ENCODE measurements at places on chromosomes 11 and 22.

- DNase-seq, result no peak
These were observed 12.2 kb upstream of the TPP1 start for GRCh38 chr11:6631361-6631890.

GRCh38 chr11:30016588-30017363, at the start of gene KCNA4:
TSS of gene KCNA4 (minus strand) at chr11:30017030. CDS start at chr11:30012678, 4,352 bp downstream.
- no peak for DNase-seq

GRCh38 chr11:72741849-72742512, 10.2 kb downstream of the ARAP1 start:
- no peak for DNase-seq

DNA sequence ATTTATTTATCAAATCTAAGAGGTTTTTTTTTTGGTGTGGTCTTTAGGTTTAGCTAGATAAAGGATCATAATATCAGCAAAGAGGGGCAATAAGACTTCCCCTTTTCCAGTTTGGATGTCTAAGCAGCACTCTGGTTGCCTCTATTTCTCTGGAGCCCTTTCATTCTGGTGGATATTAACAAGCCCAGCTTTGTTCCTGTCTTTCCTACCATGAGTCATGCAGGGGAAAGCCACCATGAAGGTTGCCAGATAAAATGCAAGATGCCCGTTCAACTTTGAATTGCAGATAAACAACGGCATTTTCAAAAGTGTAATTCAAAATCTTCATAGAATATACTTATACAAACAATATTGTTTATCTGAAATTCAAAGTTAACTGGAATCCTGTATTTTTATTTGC, 143.6 kb downstream of the ADAMTS15 start:
- no peak for DNase-seq

- DNase-seq, result no peak
These were observed 245.0 kb upstream of the POU2AF2 start for GRCh38 chr11:111000400-111001080.

DNA sequence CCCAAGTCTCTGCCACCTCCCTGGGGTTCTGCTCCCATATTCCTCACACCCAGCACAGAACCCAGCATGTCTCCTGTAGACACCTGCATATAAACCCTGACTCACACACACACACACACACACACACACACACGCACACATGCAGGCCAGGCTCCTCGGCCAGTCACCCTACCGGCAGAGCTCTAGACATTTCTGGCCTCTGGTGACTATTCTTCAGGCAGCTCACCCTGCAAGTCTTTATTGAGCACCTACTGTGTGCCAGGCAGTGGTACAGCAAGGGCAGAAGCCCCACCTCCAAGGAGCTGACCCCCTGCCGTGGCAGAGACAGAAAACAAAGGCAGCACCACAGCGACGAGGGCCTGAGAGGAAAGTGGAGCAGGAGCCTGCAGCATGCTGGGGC, 50.3 kb downstream of the CDKN1C start:
- no peak for DNase-seq

- no peak for DNase-seq
These were observed 37.5 kb upstream of the STK33 start for GRCh38 chr11:8631395-8632118.

DNA sequence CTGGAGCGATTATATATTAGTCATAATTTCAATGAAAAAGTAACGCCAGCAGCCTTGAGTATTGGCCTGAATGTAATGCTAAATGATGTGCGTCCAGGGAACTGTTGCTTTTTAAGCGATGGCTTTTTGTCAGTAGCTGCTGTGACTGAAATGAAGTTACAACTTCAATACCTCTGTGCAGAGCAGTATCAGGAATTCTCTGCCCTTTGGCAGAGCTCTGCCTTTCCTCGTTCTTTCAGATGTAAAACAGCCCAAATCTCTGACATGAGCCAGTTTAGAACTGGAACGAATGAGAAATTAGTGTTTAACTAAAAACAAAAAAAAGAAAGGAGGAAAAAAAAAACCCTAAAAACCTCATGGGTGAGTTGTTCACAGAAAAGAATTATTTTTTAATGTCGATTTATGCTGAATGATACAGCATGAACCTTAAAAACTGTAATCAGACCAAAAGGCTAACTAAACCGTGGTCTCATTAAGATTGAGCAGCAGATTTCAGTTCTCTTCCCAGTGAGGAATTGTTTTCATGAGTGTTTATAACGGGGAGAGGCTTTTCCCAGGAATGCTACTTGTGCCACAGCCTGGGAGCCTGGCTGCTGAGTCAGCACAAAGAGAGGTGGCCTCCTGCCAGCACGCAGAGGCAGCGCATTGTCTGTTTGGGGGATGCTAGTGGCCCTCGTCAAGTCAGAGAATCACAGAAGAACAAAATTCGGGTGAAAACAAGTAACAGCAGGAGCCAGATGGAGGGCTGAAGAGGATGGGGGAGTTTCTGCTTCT, 146.2 kb upstream of the RASSF10 start:
- DNase-seq, result peak; percentile 41

GRCh38 chr22:44256556-44257485, 55.9 kb downstream of the SHISAL1 start:
- no peak for DNase-seq

DNA sequence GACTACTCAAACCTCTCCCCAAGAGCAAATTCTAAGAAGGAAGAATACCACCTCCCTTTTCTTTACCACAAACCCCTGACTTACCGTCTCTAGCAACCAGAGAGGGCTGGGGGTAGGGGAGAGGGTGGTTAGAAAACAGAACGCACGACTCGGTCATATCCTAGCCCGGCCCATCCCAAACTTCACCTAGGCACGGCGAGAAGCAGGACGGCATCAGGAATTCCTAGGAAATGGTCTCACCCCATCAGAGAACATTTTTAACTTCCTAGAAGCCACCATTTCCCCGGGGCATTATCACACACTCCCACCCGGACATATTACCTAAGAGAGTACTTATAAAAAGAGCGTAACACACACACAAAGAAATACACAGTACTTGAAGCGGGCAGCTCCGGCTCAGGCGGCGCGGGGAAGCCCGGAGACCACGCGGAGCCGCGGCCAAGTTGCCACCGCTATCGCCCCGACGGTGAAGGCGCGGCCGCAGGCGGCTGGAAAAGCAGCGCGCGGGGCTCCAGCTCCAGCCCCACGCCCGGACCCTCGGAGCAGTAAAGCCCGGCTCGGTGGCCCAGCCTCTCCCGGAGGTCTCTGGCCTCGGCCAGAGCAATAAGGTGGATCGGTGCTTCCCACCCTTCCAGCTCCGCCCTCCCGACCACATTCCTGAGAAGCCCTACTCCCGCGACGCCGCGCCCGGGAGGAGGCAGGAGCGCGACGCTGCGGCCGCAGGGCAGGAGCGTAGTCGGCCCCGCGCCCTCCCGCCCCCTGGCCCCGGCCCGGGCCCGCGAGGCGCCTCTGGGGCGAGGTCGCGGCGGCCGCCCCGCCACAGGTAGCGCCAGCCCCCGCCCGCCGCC, 878 bp downstream of the RRAS2 start:
- peak; percentile 24 for DNase-seq

DNA sequence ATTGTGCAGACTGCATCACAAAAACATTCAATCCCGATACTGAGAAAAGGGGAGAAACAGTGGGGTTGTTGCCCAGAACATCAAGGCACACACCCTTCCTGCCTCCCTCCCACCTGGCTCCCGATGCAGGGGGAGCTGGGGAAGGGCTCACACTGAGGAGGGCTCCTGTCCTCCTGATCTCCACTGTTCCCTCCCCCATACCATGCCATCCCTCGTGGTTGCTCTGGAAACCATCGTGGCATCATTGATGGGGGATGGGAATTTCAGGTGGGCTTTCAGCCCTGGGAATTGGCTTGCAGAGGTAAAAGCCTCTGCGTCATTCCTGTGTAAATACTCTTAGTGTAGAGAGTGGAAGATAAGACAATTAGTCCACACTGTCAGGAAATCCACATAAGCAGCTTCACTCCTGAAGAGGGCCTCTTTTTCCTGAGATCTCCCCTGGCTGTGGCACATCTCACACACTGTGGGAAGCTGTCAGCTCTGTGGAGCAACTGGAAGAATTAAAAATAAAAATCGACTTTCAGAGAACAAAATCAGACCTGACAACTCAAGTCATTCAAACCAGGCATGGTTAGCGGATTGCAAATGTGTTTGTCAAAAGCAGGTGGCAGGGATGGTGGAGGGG, 176.0 kb downstream of the CHST1 start:
- no peak for DNase-seq

DNA sequence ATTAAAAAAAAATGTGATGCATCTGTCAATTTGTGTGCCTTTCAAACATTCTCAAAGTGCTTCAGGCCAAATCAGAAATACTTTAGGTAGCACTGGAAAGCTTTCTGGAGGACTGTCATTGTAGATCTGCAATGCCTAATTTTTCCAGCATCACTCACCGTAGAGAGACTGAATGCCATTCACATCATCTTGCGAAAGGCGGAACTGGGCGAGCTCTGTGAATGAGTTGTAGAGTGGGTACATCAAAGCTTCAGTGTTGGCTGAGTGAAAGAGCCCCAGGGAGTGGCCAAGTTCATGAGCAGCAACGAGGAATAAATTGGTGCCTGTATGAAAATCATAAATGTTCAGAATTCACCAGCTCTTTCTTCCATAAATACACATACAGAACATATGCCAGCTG, 4.0 kb downstream of the MMP10 start:
- no peak for DNase-seq

DNA sequence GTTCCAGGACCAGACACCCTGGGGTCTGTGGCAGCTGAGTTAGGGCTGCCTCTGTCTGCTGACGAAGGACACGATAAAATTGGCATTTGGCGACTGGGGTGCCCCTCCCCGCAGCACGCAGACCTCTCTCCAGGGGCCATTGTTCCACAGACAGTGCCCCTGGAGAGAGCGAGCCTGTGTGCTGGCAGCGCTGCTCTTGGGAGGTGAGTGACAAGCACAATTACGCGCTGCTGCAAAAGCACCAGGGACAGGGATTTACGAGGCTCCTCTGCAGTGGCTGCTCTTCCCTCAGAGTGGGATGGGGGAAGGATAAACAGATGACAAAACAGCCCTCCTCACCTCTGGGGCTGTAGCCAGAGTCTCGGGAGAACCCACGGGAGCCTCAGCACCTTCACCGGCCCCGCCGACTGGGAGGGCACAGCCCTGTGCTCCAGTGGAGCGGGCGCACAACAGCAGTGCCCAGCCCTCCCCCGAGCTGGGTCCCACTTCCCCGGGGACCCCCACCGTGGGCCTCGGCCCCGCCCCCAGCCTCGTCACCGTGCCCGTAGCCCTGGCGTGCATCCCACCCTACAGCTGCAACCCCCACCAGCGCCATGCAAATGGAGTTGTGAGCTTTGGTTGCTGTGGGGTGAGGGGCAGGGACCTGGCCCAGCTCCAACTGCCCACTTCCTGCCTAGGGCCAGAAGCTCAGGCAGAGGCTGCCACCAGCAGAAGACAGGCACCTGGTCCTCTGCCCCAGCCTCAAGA, 19.6 kb downstream of the CHID1 start:
- peak; percentile 29 for DNase-seq

GRCh38 chr11:75425422-75425821, 7.6 kb downstream of the KLHL35 start:
- DNase-seq, result no peak

- DNase-seq, result no peak
These were observed 11.3 kb downstream of the LRFN4 start for GRCh38 chr11:66868082-66868725.

GRCh38 chr22:39238101-39238466, 6.7 kb downstream of the PDGFB start:
- DNase-seq, result no peak

- no peak for DNase-seq
These were observed 9.0 kb upstream of the MARK2 start for GRCh38 chr11:63829823-63830489.

- DNase-seq, result no peak
These were observed 108.9 kb upstream of the NCAM1 start for GRCh38 chr11:112852143-112852866.

DNA sequence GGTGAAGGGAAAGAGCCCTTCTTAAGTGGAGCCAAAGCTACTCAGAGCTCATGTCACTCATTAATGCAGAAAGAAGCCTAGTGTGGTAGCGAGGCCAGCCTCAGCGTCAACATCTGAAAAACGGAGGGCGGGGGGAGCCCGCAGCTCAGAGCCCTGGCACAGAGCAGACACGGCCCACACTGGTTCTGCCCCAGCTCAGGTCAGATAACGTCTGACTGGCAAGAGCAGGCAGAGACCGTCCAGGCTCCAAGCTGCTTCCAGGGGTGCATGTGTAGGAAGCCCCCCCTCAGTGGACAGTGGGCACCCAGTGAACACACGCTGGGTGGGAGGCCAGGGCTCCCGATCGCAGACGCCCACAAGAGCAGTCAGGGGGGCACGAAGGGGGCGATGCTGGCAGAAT, 100.8 kb downstream of the SHANK2 start:
- DNase-seq, result no peak

DNA sequence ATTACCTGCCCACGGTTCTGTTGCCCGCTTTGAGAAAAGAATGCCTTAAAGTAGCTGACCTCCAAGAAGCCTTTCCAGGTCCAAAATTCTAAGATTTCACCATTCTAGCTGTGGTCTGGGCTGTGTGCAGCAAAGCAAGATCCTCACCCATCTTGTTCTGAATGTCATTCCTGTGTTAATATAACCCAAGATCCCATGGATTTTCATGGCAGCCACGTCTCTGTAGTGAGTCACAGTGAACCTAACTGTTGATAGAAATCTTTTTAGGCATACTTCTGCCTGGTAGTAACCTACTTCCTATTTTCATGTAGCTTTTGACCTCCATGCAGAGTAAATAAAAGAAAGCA, 210.0 kb downstream of the NAV2 start:
- DNase-seq, result no peak

DNA sequence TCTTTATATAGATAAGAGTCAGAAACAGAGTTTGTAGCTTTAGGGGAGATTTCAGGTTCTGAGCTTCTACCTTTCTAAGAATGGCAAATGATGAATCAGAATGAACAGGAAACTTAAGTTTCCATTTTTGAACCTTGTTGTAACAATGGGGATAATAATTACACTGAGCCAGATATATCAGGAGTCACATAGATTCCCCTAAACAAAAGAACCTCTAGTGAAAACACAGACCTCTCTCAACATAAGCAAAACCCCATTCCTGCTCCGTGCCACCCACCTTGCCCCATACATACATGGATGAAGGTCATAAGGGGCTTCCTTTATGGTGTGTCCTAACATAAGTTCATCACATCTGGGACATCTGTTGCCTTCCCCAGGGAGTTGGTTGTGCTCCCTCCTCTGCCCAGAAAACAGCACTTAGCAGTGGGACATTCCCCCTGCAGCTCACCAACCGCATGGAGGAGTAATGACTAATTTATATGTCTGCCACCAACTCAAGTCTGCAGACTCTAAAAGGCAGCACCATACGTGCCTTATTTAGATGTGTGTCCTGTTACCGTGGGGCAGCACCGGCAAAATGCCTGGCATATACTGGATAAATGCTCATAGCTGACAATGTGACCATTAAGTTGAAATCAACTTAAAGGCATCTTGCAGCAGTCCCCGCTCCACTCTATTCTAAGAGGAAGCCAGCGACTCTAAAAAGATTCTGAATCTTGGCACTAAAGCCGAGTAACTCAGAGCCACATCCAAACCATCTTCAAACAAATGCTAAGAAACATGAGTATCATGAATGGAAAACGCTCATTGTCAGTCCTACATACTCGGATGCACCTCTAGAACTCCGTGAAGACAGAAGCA, 8.0 kb downstream of the JAML start:
- DNase-seq, result no peak

GRCh38 chr11:3857628-3858027, 2.2 kb downstream of the STIM1 start:
- DNase-seq, result no peak

Measured in DMS79 treated with DMSO at 0.1 percent for 48 hours (cell line).